ENCODE measurements at places on chromosomes 2 and 18.
A peak's percentile ranks its signal among the peaks of the same experiment; 100 is the strongest.

- H3K4me3 ChIP-seq: no peak overlapping the region
- H3K4me1 ChIP-seq: peaks cover 7% of the 10 kb centered on the region
- no peak for DNase-seq
Measured at GRCh38 chr2:120262761-120263428, 10.2 kb downstream of the RALB start.

DNA sequence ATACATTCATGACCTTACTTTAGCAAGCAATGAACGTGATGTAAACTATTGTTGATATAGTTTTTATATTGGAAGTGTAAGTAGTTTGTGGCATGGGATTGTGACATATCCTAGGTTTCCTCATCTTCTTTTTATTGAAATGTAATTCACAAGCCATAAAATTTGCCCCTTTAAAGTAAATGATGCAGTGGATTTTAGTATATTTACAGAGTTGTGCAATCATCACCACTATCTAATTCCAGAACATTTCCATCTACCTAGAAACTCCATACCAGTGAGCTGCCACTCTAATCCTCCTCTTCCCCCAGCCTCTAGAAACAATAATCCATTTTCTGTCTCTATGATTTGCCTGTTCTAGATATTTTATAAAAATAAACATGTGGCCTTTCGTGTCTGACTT lies 10.7 kb upstream of the CASP10 start:
- no peaks in the 10 kb centered on the region for H3K27me3 ChIP-seq
- no peak overlapping the region for H3K27ac ChIP-seq
- no peak overlapping the region for H3K4me3 ChIP-seq
- H3K36me3 ChIP-seq: no peaks in the 10 kb centered on the region

GRCh38 chr2:30155889-30156658 lies 9.3 kb downstream of the YPEL5 start:
- no peak for DNase-seq
- H3K27ac ChIP-seq: no peak overlapping the region
- H3K4me3 ChIP-seq: no peak overlapping the region
- H3K27me3 ChIP-seq: no peaks in the 10 kb centered on the region
- peaks cover 32% of the 10 kb centered on the region for H3K36me3 ChIP-seq
- no peaks in the 10 kb centered on the region for H3K4me1 ChIP-seq

DNA sequence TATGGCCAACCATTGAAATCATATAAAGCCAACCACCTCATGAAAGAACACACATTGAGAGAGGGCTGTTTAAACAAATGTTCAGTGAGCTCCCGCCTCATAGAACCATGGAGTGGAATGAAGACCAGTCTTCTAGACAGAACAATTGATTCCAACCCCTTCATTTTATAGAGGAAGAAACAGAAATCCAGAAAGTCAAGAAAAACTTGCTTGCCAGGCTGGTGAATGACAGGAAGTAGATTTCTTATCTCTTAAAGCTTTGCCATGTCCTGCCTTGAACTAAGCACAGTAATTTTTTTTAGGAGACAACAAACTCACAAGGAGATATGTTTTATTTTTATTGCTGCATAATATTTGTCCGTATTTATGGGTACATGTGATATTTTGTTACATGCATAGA lies 16.5 kb upstream of the NRP2 start:
- H3K4me3 ChIP-seq: no peak overlapping the region
- DNase-seq: no peak
- H3K36me3 ChIP-seq: no peaks in the 10 kb centered on the region
- H3K27me3 ChIP-seq: no peaks in the 10 kb centered on the region

- no peaks in the 10 kb centered on the region for H3K36me3 ChIP-seq
- no peak overlapping the region for H3K27ac ChIP-seq
- DNase-seq: no peak
Measured at GRCh38 chr2:53173091-53173490, 594.5 kb upstream of the CHAC2 start.

DNA sequence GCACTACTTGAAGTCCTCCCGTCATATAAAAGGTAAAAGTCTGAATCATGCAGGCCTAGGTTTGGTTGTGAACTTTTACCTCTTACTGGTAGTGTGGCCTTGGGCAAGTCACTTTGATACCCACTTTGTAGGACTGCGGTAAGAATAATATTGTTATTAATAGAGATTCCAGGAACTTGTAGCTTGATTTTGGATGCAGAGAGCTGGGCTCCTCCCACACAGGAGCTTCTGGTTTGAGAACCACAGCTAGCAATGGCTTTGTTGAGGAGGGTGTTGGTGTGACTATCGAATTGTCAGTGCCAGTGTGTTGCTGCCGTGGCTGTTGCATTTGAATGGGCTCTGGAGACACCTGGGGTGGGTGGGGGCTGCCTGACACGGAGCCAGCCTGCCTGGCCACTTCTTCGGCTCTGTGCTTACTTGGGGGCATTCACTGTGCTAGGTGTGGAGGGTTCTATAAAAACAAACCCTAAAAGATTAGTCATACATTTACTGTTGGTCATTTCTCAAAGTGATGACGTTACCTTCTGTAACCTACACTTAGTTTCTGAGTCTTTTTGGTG lies 38.5 kb downstream of the ASAP2 start:
- no peaks in the 10 kb centered on the region for H3K4me1 ChIP-seq
- no peak overlapping the region for H3K27ac ChIP-seq
- no peak for DNase-seq
- H3K36me3 ChIP-seq: no peaks in the 10 kb centered on the region

GRCh38 chr2:120465989-120466703 lies 120.2 kb downstream of the INHBB start:
- H3K36me3 ChIP-seq: no peaks in the 10 kb centered on the region
- no peak overlapping the region for H3K4me3 ChIP-seq
- H3K4me1 ChIP-seq: no peaks in the 10 kb centered on the region
- no peak for DNase-seq
- H3K27me3 ChIP-seq: no peaks in the 10 kb centered on the region
- H3K27ac ChIP-seq: no peak overlapping the region

GRCh38 chr2:107556038-107556627 lies 270.6 kb upstream of the RGPD4 start:
- no peak for DNase-seq
- no peaks in the 10 kb centered on the region for H3K4me1 ChIP-seq
- H3K36me3 ChIP-seq: no peaks in the 10 kb centered on the region
- H3K4me3 ChIP-seq: no peak overlapping the region
- no peak overlapping the region for H3K27ac ChIP-seq

DNA sequence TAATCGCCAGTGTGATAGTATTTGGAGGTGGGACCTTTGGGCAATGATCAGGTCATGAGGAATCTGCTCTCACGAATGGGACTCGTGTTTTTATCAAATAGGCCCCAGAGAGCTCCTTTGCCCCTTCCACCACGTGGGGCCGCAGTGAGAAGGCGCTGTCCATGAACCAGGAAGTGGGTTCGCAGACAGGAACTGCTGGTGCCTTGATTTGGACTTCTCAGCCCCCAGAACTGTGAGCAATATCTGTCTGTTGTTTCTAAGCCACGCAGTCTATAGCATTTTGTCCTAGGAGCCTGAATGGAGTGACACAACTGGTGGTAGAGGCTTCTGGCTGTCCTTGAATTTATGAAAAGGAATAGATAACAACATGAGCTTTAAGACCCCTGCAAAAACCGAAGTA lies 111.2 kb upstream of the HDAC4 start:
- no peaks in the 10 kb centered on the region for H3K27me3 ChIP-seq
- peak; percentile 24 for DNase-seq
- H3K27ac ChIP-seq: 0 out of 2 replicates have a peak overlapping the region, but pooled peaks have one; percentile 3
- H3K4me1 ChIP-seq: peaks cover 10% of the 10 kb centered on the region

GRCh38 chr2:175766880-175767279 lies 235.2 kb downstream of the LNPK start:
- no peaks in the 10 kb centered on the region for H3K4me1 ChIP-seq
- no peaks in the 10 kb centered on the region for H3K27me3 ChIP-seq
- no peak for DNase-seq
- no peak overlapping the region for H3K4me3 ChIP-seq
- no peaks in the 10 kb centered on the region for H3K36me3 ChIP-seq
- no peak overlapping the region for H3K27ac ChIP-seq

- no peak for DNase-seq
- H3K27me3 ChIP-seq: no peaks in the 10 kb centered on the region
- no peak overlapping the region for H3K27ac ChIP-seq
- peaks cover 25% of the 10 kb centered on the region for H3K4me1 ChIP-seq
Measured at GRCh38 chr18:12943215-12943614, 4.6 kb upstream of the SEH1L start.

DNA sequence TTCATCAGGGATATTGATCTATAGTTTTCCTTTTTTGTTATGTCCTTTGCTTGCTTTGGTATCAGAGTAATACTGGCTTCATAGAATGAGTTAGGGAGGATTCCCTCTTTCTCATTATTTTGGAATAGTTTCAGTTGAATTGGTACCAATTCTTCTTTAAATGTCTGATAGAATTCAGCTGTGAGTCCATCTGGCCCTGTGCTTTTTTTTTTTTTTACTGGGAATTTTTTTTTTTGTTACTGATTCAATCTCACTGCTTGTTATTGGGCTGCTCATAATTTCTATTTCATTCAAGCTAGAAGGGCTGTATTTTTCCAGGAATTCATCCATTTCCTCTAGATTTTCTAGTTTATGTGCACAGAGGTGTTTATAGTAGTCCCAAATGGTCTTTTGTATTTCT lies 103.9 kb downstream of the RND3 start:
- no peak overlapping the region for H3K4me3 ChIP-seq
- no peaks in the 10 kb centered on the region for H3K4me1 ChIP-seq
- no peak for DNase-seq
- no peak overlapping the region for H3K27ac ChIP-seq
- H3K27me3 ChIP-seq: no peaks in the 10 kb centered on the region

- H3K36me3 ChIP-seq: no peaks in the 10 kb centered on the region
- H3K4me1 ChIP-seq: no peaks in the 10 kb centered on the region
- no peak overlapping the region for H3K27ac ChIP-seq
- no peak overlapping the region for H3K4me3 ChIP-seq
- no peak for DNase-seq
- H3K27me3 ChIP-seq: no peaks in the 10 kb centered on the region
Measured at GRCh38 chr18:77359561-77360314, 110.1 kb downstream of the GALR1 start.

- no peaks in the 10 kb centered on the region for H3K27me3 ChIP-seq
- H3K36me3 ChIP-seq: no peaks in the 10 kb centered on the region
- H3K4me3 ChIP-seq: no peak overlapping the region
- DNase-seq: peak; percentile 43
- no peaks in the 10 kb centered on the region for H3K4me1 ChIP-seq
Measured at GRCh38 chr2:209334188-209335017, 89.4 kb upstream of the MAP2 start.

DNA sequence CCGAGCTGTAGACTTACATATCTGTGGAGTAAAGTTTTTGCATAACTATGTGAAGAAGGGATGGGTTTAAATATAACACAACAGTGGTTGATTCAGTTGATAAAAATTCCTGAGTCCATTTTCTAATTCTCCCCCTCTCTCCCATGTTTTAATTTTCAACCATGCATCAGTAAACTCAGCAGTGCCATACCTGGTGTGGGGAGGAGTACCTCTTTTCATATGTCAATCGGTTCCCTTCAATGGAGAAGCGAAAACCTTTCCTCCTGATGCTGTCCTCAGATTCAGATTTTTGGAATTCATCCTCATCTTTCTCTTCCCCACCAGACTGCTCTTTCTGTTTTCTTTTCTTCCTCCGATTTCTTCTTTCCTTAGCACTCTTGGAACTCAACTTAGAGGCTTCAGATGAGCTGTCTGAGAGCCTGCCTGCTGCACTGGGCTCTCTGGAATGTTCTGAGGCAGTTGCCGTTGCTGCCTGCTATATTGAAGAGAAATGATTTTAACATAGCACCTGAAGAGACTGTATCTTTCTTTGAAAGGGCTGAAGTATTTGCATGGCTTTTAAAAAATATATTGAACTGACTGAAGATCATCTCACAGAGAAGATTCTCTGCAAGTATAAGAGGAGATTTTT lies 82.9 kb downstream of the SCN1A start:
- H3K27ac ChIP-seq: no peak overlapping the region
- H3K27me3 ChIP-seq: no peaks in the 10 kb centered on the region
- no peaks in the 10 kb centered on the region for H3K36me3 ChIP-seq
- DNase-seq: no peak
- no peak overlapping the region for H3K4me3 ChIP-seq
- no peaks in the 10 kb centered on the region for H3K4me1 ChIP-seq

DNA sequence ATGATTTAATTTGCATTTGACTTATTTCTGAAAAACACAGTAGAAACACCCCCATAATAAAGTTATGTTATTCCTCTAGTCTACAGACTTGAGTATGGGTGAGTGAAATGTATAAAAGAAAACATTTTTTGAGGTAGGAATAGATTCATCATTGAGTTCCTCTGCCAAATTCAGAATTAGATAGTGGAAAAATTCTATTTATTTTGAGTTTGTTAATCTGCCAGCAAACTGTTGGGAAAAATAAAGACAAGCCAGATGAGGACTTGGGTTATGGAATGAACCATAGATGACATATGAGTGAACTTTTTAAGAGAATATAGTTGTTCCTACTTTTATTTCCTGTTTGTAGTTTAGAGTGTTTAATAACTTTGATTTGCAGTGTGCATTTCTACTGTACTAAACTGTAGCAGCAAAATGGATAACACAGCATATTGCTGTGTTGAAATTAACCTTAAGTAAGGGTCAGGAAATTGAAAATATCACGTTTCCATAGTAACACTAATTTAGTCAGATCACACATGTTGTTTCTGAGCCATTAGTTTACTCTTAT lies 35.6 kb upstream of the PNPT1 start:
- no peaks in the 10 kb centered on the region for H3K27me3 ChIP-seq
- no peak for DNase-seq
- H3K4me3 ChIP-seq: no peak overlapping the region
- no peaks in the 10 kb centered on the region for H3K36me3 ChIP-seq
- H3K4me1 ChIP-seq: no peaks in the 10 kb centered on the region

- no peaks in the 10 kb centered on the region for H3K27me3 ChIP-seq
- no peak overlapping the region for H3K4me3 ChIP-seq
- H3K4me1 ChIP-seq: no peaks in the 10 kb centered on the region
- DNase-seq: no peak
- H3K27ac ChIP-seq: no peak overlapping the region
Measured at GRCh38 chr2:68519236-68519635, 51.9 kb downstream of the APLF start.

DNA sequence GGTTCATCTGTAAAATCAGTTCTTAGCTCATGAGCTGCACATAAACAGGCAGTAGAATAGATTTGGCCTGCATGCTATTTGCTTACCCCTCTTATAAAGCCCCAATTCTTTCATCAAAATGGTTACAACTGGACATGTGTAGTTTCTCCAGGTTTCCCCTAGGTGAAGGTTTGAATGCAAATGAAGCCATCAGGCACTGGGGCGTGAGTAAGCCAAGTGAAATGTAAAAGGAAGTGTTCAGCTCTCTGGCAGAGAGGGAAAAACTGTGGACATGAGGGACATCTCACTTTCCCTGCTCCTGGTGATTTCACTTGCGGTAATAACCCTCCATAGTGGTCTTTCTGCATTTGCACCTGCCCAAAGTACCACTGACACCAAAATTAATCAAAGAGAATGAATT lies 1402.3 kb upstream of the LRRTM1 start:
- no peaks in the 10 kb centered on the region for H3K27me3 ChIP-seq
- no peak overlapping the region for H3K27ac ChIP-seq
- no peak for DNase-seq
- H3K4me1 ChIP-seq: no peaks in the 10 kb centered on the region

- no peaks in the 10 kb centered on the region for H3K4me1 ChIP-seq
- no peaks in the 10 kb centered on the region for H3K36me3 ChIP-seq
- H3K4me3 ChIP-seq: no peak overlapping the region
- H3K27me3 ChIP-seq: no peaks in the 10 kb centered on the region
Measured at GRCh38 chr2:24620936-24621335, 129.9 kb downstream of the NCOA1 start.
